ENCODE measurements at places on chromosomes 16 and 17. TPM values are rescaled to one million over a fixed set of nuclear protein-coding genes. Genes with fewer than 3 reads are reported as not detected.

DNA sequence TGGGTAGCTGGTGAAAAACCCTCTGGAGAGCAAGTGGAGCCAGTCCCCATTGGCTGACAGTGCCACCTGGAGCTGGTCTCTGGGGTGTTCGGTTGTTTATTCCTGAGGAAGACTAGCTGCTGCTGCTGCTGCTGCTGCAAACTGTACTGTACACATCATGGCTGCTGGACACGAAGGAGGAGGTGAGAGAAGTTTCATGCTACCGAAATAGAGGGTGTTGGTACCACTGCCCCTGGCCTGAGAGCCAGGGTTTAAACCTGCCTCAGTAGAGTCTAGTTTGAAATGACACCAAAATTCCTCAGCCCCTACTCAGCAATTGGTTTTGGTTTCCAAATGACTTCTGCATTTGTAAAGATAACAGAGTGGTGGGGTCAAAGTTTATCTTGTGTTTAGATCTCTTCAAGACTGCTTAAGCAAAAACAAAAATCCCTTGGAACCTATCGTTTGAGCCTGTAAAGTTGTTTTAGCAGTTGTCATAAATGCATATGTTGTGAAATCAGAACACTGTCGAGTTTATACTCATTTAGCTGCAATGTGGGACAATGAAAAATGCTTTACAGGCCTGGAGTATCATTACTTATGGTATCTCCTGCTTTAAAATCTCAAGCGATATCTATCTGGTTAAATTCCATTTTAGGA, 40.8 kb downstream of the CYB5B start:
- no peak for DNase-seq

The CCR7 gene
- 287 TPM for total RNA-seq

DNA sequence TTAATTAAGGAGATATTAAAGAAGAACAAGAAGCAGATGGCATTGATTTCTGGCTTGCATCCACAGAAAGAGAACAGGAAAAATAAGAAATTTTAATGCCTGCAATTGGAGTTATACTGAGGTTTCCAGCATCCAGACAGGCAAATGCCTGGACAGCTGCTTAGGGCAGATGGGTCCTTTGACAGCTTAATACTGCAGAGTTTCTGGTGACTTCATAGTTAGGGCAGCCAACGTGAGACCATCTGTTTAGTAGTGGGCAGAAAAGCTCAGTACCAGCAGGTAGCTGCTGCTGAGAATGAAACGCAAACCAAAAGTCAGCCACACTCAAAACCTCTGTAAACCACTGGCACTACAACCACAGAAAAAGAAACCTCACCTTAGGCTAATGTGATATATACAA, 109.8 kb downstream of the CDK5R1 start:
- no peak for DNase-seq

DNA sequence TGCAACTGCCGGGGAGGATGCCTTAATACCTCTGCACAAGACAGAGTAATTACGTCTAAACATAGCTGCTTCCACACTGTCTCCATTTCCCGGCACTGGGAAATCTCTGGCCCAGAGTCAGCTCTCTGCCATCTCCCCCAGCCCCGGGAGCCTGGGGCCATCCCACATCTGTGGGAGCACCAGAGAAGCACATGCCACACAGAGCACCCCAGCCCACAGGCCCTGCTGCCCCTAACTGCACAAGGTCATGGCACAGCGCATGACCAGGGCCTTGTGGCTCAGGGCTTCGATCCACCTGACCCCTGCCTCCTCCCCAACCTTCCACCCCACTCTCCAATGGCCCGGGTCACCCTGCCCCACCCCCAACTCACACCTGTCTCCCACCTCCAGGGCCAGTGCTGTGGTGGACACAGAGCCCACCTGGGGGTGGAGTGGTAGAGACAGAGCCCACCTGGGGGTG, 36.6 kb upstream of the RBFOX3 start:
- no peak for DNase-seq

- no peak for DNase-seq
Measured at GRCh38 chr17:29571883-29572681, 3.6 kb downstream of the TP53I13 start.

DNA sequence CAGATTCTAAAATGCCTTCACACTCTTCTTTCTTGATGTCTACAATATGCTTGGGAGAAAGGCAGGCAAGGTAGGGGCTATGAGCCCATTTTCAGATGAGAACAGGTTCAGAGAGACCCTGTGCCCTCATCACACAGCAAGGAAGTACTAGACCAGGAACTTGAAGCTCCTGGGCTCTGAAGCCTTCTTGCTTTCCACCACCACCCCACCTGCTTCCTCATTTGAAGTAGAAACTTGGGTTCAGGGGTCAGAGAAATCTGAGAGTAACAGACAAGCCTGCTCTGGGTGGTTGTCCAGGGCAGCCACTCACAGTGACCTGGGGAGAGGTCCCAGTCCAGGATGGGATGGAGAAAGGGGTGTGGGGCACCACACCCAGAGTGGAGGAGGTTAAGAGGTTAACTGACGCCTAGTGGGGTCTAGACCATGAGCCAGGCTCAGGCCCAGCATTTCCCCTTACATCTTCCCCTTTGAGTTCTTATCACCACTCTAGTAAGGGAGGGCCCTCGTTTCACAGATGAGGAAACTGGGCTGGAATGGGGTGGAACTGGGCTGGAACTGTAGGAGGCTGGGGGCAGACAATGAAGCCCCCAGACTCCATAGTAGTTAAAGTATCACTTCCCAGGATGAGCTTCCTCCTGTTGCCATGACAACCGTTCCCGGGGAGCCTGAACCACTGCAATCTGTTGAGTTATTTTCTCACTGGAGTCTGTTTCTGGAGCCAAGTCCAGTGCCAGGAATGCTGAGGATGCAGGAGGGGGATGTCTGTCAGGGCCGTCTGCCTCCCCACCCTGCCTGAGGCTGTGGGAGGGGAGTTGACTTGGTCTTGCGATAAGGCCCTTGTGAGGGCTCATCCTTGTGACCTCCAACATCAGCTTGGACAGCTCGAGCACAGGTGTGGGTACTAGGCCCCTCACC, 16.2 kb upstream of the PHF12 start:
- DNase-seq, result no peak

- DNase-seq, result no peak
Measured at GRCh38 chr17:76511668-76512365, 10.6 kb upstream of the RHBDF2 start.

DNA sequence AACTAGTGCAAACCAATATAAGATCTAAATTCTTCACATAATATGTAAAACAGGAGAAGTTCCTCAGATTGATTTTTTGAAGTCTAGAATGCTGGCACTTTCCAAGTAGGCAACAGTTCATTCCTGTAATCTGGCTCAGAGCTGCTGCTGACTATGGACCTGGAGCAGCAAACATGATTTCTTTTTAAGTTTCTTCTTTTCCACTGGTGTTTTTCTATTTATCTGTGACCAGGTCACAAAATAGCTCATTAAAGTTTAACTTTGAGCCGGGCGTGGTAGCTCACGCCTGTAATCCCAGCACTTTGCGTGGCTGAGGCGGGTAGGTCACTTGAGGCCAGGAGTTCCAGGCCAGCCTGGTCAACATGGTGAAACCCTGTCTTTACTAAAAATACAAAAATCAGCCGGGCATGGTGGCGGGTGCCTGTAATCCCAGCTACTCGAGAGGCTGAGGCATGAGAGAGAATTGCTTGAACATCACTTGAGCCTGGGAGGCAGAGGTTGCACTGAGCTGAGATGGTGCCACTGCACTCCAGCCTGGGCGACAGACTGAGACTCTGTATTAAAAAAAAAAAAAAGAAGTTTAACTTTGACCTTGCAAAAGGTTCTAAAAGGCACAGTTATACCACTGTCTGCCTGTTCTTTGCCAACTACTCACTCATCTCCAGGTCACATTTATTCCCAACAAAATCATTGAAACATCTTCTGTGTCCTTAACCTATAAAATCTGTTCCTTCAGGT, 29.4 kb upstream of the SLC13A2 start:
- no peak for DNase-seq

GRCh38 chr17:4895657-4896331, 3.5 kb upstream of the C17orf107 start:
- no peak for DNase-seq

GRCh38 chr16:58422809-58423208, 30.5 kb downstream of the GINS3 start:
- no peak for DNase-seq

The ICAM2 gene
- total RNA-seq, result 45.2 TPM

The SLC12A3 gene
- not detected for total RNA-seq

The SYCE1L gene
- 8.5 TPM for total RNA-seq

DNA sequence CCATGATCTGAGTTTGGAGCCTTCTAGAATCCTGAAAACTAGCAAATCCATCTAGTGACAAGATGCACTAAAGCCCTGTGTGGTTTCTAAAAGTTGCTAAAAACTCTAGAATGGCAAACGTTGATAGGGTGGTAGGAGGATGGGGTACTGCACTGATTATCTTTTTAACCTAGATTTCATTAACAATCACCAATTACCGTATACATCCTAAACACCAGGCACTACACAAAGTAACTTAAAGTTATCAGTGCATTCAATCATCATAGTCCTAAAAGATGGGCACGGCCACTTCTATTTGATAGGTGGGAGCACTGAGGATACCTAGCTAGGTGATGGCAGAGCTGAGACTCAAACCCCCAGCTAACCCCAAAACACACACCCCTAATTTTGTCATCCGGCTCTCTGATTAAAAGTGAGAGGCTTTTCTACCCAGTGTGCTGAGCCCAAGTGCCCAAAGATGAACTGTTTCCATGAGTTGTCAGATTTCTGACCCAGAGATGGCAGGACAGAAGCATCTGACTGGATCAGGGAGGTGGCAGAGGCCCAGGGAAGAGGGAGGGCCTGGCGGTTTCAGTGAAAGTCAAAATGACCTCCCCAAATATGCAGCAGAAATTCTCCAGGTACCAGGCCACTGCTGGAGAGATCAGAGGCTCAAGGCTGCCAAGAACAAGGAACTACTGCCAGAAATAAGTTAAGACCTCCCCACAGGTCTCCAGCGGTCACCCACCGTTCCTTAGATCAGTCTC, 396.8 kb downstream of the SOX9 start:
- DNase-seq, result no peak

- no peak for DNase-seq
Measured at GRCh38 chr17:45036691-45037090, 14.7 kb downstream of the DCAKD start.

DNA sequence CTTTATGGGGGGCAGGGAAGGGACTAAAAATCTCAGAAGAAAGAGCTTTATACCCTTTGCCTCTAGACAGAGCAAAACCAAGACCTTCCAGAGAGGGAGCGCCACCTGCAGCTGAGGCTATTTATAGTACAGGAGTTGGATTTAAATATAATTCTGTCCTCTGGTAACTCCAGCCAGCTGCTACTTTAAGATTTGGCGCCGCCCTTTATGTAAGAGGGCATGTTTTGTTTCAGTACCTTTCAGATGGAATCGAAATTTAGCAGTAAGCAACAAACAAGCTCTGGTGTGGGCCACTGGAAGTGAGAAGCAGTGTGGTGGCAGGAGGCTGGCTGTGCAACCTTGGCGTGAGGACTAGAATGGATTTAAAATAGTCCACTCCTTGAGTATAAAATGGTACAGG, 5.2 kb upstream of the GUCY2D start:
- peak; percentile 30 for DNase-seq

The HCRT gene
- not detected for total RNA-seq

DNA sequence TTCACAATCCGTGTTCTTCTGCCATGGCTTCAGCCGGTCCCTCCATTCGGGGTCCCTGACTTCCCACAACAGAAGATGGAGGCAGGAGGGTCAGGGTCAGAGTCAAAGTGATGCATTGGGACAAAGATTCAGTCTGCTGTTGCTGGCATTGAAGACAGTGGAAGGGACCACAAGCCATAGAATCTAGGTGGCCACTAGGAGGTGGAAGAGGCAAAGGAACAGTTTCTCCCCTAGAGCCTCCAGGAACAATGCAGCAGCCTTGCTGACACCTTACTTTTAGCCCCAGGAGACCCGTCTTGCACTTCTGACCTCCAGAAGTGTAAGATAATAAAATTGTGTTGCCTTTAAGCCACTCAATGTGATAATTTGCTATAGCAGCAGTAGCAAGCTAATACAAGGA, 55.9 kb downstream of the MFSD11 start:
- no peak for DNase-seq

DNA sequence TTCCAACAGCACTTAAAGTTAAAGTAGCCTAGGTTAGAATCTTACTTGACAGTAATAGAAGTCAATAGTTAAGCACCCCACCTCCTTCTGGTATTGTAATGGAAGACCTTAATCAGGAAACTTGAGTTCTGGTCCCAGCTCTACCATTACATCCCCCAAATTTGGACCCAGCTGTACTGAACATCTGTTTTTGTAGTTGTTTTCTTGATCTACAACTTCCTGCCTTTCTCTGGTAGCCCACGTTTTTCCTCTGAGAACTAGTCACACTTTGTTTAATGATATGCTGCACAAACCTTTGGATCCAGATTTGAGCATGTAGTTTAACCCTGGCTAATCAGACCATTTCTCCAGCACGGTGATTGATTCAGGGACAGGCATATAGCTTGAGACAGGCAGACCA, 505.0 kb downstream of the HS3ST4 start:
- no peak for DNase-seq

The PPL gene
- total RNA-seq, result not detected

- DNase-seq, result no peak
Measured at GRCh38 chr16:471353-472198, 46.1 kb downstream of the RAB11FIP3 start.

DNA sequence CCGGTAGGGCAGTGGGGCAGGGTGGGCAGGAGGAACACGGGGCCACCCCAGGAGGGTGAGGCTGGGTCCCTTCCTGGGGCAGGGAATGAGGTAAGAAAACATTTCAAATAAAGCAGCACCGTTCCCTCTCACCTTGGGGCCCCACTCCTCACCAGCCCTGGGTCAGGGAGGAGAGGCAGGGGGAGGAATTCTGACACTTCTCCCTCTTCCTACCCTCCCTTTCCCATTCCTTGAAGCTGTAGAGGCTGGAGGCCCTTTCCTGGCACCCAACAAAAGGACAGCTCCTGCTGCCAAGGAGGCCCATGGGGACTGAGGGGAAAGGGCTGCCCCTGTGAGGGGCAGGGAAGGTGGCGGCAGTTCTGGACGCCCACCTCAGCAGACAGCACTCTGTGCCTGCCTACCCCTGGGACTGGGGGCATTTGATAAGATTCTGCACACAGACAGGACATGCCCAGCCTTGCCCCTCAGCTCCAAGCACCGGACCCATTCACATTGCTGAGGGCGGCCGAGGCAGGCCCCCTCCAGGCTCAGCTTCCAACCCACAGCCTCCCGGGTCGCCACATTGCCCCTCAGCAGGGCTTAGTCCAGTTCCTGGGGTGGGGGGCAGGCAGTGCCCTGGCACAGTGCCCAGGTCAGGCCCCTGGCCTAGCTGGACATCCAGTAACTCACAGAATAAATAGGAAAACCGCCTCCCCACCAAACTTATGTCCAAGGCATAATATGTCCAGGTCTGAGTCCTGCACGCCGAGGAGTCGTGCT, 6.2 kb downstream of the ATXN7L3 start:
- no peak for DNase-seq
